ENCODE measurements at places on chromosomes 1 and 21.

DNA sequence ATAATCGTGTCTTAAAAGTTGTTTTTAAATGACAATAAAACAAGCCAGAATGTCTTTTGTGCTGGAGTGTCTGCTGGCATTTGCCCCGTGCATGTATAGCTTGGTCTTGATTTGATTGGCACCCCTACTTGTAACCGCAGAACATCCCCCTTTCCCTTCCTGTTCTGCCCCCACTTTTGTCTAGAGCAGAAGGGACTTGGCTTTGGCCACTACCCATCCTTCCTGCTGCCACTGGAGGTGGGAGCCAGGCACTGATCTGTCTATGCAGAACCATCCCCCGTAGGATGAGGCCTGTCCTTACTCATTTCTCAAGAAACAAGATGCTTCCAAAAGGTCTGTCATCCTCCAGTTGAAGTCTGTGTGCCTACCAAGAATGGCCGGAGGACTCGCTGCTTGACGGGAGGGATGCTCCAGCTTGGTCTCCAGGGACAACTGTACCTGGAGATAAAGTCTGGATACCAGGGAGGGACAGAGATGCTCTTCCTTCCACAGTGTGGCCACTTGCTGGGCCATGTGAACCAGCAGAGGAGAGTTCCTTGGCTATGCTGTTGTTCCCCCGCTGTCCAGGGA lies 1.1 kb upstream of the SLC27A3 start:
- no peak for DNase-seq

DNA sequence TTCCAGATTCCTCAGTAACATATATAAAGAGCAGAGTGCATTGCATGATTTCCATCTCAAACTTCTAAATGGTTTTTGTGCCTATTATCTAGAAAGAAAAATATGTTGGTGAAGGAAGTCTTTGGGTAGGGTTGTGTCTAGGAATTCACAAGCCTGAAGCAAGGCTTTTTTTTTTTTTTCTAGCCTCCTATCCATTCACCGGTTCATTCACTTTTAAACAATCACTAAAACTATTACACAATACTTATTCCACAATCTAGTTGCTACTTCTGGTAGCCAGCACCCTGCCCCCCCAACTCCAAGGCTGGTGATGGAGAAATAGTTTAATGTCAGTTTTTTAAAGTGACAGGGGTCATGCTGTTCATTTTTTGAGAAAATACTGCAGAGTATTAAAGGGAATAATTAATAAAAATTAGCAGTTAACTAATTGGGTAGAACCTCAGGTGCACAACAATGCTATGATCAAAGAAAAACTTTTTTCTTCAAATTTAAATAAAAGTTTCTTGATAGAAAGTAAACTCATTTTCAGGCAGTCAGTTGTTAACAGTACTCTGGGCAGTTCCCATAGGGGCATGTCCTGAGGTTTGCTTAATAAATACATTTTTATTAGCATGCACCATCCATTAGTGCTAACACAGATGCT lies 10.9 kb downstream of the IRF2BP2 start:
- no peak for DNase-seq

- DNase-seq = no peak
These were observed 106.5 kb downstream of the PHTF1 start for GRCh38 chr1:113652771-113653170.

GRCh38 chr1:182397653-182398393 lies 2.6 kb downstream of the TEDDM1 start:
- DNase-seq = no peak

DNA sequence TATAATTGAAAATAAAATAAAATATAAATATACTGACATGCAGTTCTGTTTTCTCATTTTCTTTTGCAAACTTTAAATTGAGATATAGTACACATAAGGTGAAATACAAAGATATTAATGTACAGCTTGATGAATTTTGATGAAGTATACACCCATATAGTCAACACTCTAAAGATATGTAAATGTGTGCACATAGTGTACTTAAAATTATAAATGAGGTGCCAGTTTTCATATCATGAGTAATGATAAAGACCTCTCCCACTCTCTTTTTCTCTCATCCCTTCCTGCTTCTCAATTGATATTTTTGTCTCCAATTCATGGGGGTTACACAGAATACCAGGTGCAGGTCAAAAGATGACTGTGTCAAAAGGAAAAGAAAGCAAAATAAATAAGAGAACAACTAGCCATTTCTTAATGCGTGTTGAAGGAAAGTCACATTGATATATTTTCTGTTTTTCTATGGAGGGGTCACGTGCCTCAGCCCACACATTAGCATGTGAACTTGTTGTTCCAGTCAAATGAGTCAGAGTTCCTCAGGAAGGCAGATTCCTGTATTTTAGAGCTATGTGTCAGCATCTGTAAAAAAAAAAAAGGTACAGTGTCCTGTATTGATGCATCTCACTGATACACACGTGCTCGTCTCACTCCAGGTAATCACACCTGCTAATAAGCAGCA lies 64.3 kb upstream of the HOOK1 start:
- DNase-seq = no peak

DNA sequence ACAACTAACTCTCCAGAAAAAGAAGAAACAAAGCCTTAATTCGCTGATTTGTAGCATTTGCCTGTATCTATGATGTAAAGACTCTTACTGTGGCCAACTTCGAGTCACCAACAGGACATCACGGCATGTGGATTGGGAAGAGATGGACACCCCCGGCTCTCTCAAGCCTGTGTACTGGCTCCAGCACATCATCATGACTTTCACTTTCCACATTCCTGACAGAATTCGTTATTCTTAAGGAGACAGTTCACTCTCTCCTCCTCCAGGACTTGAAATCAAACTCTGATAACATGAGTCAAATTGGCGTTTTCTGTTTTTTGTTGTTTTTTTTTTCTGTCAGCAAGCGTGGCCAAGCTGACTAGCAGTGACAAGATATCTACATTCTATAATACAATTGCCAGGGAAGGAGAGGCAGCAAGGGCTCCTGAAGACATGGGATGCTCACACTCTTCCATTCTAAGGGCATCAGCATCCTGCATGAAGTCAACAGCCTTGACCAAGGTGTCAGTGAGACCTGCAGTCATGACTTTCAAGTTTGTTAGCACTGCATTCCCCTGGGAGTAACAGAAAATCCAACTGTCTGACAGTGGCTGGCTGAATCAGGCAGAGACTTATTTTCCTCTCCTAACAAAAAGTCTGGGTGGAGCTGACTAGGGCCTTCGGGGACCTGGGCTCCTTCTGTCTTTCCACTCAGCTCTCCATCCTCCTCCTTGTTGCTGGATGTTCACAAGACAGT lies 13.3 kb upstream of the TRAF3IP3 start:
- no peak for DNase-seq

GRCh38 chr1:11529330-11529729 lies 50.4 kb downstream of the DISP3 start:
- DNase-seq = no peak

DNA sequence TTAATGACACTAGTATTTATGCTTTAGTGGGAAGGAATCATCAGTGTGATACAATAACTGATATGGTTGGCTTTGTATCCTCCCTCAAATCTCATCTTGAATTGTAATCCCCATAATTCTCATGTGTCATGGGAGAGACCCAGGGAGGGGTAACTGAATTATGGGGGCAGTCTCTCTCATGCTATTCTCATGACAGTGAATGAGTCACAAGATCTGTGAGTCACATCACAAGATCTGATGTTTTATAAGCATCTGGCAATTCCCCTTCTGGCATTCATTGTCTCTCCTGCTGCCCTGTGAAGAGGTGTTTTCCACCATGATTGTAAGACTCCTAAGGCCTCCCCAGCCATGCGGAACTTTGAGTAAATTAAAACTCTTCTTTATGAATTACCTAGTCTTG lies 1760.3 kb downstream of the NCAM2 start:
- DNase-seq = no peak

GRCh38 chr21:31497914-31498313 lies 153.9 kb upstream of the TIAM1 start:
- no peak for DNase-seq

DNA sequence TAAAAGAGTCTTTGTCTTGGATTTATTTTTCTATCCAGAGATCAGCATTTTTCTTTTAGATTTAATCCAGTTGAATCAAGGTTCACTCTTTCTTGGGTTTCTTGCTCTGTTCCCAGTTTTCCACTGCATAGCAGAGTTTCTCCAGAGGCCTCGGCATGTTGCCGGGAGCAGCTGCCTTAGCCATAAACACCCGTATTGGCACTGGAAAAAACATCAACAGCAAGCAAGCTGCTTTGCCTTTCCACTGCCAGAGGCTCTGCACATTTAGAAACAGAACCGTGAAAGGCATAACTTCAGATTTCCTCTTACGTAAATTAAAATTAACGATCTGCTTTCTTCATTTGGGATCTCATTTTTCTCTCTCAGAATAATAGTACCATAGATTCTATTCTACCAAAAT lies 181.8 kb upstream of the L1TD1 start:
- peak; percentile 25 for DNase-seq

DNA sequence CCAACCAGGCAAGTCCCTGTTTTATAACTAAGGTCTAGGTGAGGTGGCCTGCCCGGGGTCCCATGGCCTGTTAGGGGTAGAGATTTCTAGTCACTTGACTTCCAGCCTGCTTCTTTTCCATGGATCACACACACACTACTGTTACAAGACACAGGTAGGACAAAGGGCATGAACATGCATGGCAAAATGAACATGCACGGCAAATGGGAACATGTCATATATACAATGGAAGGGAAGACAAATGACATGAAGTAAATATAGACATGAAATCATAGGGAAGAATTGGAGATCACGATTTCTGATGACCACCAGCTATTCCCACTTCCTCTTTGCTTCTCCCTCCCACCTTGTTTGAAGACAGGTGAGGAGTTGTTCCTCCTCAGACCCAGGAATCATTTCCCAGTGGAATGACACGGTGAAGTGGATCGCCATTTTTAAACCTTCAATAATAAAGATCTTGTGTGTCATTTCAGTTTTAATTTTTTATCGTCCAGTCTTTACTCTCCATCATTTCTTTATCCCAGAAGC lies 47.6 kb upstream of the ATF3 start:
- DNase-seq = no peak

GRCh38 chr1:212586206-212587015 lies 22.1 kb upstream of the ATF3 start:
- DNase-seq = no peak

GRCh38 chr1:238476841-238477240 lies 586.1 kb upstream of the ZP4 start:
- DNase-seq = no peak

DNA sequence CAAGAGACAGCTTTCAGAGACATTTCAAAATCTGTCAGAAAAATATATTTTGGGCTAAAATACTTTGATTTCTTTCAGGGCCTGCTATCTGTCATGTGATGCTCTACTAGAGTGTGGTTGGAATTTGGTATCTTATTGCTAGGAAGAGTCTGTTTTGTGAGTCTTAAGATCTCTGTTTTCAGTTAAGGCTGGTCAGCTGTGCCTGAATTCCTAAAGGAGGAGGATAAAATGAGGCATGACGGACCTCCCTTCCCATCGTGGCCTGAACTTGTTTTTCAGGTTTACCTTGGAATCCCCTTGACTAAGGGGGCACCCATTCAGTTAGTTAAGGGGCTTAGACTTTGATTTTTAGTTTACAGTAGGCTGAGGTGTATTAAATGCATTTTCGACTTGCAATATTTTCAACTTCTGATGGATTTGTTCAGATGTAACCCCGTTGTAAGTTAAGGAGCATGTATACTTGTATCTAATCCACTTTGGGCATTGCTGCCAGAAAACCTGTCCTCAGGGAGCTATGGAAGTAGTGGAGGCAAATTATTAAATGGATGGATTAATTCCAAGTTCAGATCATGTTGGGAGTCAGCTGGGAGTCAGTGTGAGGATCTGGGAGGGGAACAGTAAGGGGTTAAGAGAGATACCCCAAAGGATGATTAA lies 18.3 kb downstream of the CAPN2 start:
- no peak for DNase-seq

DNA sequence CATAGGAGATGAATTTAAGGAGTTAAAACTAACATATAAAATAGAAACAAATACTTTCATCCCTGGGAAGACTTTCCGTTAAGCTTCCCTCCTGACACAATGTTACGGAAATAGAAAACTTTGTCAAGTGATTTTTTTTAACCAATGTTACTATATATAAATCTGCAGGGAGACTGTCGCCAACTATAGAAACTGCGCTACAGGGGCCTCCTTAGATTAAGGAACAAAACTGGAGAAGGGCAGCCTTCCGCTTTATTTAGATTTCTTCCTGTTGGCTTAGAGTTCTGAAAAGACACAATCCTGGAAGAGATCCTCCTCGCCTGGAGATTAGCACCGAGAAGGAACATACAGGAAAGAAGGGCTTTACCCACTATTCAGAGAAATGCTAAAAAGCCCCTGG lies 1.5 kb downstream of the MGST3 start:
- no peak for DNase-seq

GRCh38 chr1:188062456-188062855 lies 1233.7 kb downstream of the PLA2G4A start:
- no peak for DNase-seq

- DNase-seq = no peak
These were observed 1.2 kb upstream of the NID1 start for GRCh38 chr1:236066054-236066453.

DNA sequence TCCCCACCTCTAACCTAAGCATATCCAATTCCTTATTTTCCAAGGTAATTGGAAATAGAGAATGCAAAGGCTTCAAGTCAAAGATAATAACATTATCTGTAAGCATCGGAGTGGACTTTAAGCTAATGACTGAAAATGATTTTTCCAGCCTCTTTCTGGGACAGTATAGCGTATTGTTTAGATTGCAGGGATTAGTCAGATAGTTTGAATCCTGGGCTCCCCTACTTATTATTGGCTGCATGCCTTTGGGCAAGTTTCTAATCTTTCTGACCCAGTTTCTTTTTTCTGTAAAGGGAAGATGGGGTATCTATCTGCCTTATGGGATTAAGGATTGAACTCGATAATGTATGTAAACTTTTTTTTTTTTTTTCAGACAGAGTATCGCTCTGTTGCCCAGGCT lies 1.5 kb upstream of the CDC20 start:
- DNase-seq = no peak

DNA sequence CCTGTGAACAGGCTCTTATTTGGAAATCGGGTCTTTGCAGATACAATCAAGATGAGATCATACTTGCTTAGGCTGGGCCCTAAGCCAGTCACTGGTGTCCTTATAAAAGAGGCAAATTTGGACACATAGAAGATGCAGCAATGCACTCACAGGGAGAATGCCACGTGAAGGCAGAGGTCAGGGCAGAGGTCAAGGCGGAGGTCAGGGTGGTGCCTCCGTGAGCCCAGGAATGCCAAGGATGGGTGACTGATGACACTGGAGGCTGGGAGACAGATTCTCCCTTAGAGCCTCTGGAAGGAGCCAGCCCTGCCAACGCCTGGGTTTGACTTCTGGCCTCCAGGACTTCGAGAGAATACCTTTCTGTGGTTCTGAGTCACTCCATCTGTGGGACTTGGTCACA lies 22.8 kb upstream of the C1orf174 start:
- no peak for DNase-seq
